ENCODE measurements at places on chromosomes 13 and 19.
A peak's percentile ranks its signal among the peaks of the same experiment; 100 is the strongest.

GRCh38 chr19:15671891-15672579 lies 852 bp upstream of the CYP4F12 start:
- no peak for DNase-seq

GRCh38 chr13:23796551-23796950 lies 92.6 kb downstream of the MIPEP start:
- DNase-seq = no peak

DNA sequence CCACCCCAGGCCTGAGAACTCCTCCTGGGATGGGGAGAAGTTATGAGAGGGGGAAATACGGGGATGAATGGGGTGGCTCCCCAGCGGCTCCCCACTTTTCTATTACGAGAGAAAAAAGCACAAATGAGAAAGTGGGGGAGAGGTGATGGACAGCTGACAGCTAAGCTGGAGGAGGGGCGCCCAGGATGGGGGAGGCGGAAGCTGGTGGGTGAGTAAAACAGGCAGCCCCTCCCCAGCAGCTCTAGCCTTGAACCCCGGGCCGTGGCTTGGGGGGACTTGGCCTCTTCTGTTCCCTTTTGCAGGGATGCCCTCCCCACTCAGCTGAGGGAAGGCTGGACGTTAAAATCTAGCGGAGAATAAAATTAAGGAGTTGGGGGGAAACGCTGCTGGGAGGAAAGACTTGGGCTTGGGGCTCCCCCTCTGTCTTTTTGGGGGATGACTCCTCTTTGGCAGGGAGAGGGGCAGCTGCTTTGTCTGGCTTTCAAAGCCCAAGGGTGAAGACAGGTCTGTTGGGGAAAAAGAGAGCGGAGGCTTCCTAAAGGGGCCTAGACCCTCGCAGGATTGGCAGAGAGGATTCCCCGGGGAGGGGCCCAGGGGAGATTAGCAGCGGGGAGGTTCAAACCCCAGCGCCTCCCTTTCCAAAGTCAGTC lies 1.4 kb upstream of the SAMD1 start:
- DNase-seq = no peak

DNA sequence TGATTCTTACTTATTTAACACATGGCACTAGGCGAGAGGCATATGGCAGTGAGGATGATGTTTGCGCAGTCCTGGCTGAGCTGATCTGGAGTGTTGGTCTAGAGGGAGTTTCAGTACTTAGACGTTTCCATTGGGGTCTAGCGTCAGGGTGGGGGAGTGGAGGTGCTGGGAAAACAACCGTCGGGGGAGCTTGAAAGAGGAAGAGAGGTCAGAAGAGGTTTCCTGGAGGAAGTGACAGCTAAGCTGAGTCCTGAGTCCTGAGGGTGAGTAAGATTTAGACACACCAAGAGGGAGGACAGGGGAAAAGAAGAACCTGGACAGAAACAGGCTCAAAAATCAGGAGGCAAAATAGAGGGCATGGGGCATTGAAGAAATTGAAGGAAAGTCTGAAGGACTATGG lies 81.4 kb downstream of the ALOX5AP start:
- no peak for DNase-seq

GRCh38 chr13:104961246-104961645 lies 1574.2 kb downstream of the EFNB2 start:
- DNase-seq = no peak

DNA sequence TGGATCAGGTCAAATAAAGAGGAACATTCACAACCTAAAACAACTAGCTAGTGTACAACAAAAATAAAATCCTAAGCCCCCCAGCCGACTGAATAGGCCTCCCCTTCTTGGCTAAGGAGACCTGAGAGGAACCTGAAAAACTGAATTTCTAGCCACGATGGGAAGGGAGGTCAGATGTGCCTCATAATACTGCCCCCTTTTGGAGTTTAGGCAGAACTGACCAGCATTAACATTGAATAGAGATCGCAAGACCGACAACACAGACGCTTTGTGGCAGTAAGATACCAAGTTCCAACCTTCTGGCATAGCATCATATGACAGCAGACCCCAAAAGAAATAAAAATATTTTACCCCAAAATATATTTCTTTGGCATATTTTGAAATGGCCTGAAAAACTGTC lies 15.9 kb downstream of the CBY2 start:
- DNase-seq = no peak

- DNase-seq = no peak
These were observed 13.8 kb upstream of the SLITRK1 start for GRCh38 chr13:83895994-83896580.

- no peak for DNase-seq
These were observed 78.4 kb downstream of the GPC6 start for GRCh38 chr13:93304868-93305613.

DNA sequence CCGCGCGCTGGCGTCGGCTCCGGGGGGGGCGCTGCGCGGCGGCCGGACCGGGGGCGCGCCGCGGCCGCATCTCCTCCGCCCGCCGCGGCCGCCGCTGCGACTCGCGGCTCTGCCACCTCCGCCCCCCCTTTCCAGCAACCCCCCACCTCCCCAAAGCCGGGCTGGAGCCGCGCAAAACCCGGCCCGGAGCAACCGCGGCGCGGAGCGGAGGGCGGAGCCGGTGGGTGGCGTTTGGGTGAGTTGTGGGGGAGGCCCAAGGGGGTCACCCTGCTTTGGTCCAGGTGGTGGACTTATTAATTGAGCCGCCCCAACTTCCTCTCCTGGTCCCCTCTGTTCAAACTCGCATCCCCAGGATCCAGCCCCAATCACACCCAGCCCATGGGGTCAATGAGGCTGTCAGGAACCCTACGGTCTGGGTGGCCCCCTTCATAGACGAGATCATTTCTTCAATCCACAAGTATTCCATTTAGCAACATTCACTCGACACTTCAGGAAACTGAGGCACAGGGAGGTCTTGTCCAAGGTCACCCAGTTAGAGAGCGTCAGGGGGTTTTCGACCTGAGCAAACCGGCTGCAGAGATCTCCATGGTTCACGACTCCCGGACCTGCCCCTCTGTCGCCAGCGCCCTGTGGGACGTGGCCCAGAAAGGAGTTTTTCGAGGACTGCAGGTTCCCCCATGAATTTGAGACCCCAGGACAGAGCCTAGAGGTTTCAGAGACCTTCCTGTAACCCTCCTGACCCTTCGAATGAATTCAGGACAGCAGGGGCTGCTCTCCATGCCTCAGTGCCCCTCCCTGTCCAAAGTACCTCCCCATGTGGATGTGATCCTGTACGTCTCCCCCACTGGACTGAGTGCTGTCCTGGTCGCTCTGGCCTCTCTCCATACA lies 22.4 kb upstream of the SEMA6B start:
- DNase-seq = peak; percentile 86

Measured in H1 (cell line).